ENCODE measurements at places on chromosomes 4 and X. TPM values are rescaled to one million over a fixed set of nuclear protein-coding genes. Genes with fewer than 3 reads are reported as not detected.
A peak's percentile ranks its signal among the peaks of the same experiment; 100 is the strongest.

GRCh38 chrX:155065035-155065734 lies 5.8 kb downstream of the CMC4 start:
- no peak for DNase-seq

- DNase-seq = peak; percentile 8
Measured at GRCh38 chr4:95289028-95289634, 259.6 kb downstream of the UNC5C start.

GRCh38 chr4:23485801-23486200 lies 404.0 kb downstream of the PPARGC1A start:
- DNase-seq = no peak

DNA sequence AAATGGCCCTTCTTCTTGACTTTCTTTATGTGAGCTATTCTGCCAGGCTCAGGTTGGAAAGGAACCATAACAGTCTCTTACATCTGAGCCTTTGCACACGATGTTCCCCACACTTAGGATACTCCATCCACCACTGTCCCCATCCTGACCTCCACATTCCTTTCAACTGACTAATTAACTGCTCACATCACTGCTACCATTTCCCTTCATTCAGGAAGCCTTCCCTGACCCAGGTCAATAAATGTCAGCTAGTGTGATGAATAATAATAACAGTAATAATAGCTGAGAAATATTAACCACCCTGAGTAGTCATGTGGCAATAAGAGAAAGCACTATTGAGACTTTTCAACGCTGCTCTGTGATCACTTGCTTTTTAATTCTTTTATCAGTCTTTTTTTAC lies 291.7 kb downstream of the KCNIP4 start:
- peak; percentile 80 for DNase-seq

The CT45A2 gene
- not detected for total RNA-seq

- DNase-seq = no peak
Measured at GRCh38 chr4:105600951-105601350, 48.5 kb downstream of the ARHGEF38 start.

DNA sequence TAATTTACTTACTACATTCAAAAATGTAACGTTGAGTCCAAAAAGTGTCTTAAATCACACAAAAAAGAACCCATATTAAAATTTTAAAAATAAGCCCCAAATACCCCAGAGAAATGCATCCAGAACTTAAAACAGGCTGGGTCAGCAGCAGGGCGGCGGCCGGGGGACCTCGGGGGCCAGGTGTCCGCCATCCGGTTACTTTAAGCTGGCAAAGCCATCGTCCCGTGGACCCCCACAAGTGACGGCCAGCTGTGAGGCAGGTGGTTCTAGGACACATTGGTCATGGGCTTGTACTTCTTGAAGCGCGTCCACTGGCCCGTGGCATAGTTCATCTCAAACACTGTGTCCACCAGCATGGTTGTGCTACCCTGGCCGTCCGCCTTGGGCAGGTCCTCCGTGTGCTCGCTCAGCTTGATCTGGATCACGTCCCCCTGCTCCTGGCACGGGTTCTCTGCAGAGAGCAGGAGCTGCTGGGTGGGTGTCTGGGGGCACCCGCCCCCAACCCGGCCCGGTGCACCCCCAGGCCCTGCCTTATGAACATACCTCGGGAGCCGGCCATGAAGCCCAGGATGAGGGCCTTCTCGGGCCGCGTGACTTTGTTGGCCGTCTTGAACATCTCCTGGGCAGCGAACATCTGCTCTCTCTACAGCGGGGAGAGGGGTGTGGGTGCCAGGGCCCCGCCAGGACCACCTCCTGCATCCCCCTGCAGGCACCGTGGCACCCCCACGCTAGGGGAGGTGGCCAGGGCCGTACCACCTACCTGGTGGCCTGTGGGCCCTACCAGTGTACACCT lies 25.5 kb downstream of the NELFA start:
- no peak for DNase-seq

GRCh38 chr4:87819281-87819919 lies 13.4 kb upstream of the MEPE start:
- no peak for DNase-seq

DNA sequence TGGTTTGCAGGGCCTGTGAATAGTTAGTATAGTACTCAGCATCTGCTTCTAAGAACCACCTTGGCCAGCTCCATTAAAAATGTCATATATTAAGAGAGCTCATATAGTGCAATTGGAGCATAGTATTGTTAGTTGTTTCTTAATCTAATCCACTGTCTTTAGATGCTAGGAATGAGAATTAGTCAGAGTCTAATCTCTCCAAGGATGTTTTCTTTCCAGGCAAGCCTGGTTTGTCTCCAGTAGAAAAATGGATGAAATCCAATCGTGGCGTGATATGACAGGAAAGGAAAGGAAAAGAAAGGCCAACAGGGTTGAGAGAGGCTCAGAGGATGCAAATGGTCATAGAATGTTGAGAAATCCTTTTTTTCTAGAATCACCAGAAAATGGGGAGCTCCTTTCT lies 15.0 kb upstream of the TMEM164 start:
- DNase-seq = no peak

DNA sequence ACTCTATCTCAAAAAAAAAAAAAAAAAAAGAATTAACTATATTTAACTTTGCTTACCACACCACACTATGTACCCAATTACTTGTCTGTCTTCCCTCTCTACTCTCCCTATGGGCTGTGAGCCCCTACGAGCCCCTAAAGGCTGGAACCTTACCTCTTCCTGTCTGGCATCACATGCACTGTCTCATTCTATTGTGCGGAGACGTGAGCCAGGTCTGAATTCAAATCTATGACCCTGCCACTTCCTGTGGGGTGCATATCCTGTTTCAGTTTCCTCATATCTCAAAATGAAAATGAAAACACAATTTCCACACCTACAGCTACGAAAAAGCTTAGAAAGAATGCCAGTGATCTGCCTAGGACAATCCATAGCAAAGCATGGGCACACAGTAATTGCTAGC lies 42.9 kb upstream of the HS3ST1 start:
- peak; percentile 33 for DNase-seq

- DNase-seq = no peak
Measured at GRCh38 chrX:117982694-117983392, 133.8 kb downstream of the KLHL13 start.

The MTCP1 gene
- total RNA-seq = 15.5 TPM

- DNase-seq = no peak
Measured at GRCh38 chr4:78811034-78811433, 34.9 kb downstream of the BMP2K start.

The MTTP gene
- total RNA-seq = not detected

DNA sequence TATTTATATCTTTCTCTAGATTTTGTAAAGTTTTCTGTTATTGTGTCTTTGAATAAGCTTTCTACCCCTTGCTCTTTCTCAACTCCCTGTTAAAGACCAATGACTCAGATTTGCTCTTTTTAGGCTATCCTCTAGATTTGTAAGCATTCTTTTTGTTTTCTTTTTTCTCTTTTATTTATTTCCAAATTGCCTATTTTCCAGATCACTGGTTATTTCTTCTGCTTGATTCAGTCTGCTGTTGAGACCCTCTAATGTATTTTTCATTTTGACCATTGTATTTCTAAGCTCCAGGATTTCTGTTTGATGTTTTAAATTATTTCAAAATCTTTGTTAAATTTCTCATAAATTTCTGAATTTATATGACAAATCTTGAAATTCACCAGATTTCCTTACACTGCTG lies 462.6 kb upstream of the GALNT7 start:
- DNase-seq = no peak

The DCHS2 gene
- 0.07 TPM for total RNA-seq

The RNF128 gene
- total RNA-seq = not detected

- DNase-seq = peak; percentile 43
Measured at GRCh38 chr4:70704215-70704930, 16.0 kb downstream of the UTP3 start.

The UGT2B11 gene
- total RNA-seq = not detected

DNA sequence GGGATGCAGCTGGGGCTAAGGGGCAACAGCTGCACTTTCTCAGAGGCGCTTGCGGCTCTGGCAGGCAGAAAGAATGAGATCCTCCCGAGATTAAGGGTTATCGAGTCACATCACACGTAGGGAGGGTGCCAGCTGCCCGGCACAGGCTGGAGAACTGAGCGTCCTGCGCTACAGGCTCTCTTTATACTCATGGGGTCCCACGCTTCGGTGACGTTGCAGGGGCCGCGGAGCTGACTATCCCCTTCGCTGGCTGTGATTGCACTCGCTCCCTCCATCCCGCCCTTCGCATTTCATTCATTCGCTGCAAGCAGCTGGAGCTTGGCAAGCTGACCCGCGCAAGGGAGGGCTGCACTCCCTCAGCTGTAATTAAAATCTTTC lies at the start of gene TACR3:
TSS of gene TACR3 (minus strand) at position 156 of the 378 bp plus-strand sequence. CDS start 310 bp downstream, outside the sequence.
- no peak for DNase-seq

DNA sequence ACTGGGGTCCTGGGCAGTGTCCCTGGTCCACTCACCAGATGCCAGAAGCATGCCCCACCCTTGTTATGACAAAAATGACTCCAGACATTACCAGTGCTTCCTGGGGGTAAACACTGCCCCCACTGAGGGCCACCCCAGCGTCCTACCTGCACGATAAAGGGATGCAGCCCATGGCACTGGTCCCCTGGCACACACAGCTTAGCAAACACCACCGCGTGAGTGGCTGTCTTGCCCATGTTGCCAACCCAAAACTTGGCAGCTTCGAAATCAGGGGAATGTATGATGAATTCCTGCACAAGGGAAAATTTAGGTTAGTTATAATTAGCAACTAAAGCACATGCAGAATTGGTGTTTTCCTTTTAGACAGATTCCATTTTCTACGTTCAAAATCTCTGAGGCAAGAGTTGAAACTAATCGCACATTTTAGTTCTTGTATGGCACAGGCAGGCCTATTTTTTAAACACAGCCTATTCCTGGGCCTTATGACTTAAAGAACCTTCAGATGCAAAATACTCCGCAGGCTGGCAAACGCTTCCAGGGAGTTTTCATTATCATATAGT lies 30.4 kb downstream of the ACOX3 start:
- DNase-seq = no peak

- no peak for DNase-seq
Measured at GRCh38 chrX:127112726-127113125, 293.2 kb downstream of the PRR32 start.

DNA sequence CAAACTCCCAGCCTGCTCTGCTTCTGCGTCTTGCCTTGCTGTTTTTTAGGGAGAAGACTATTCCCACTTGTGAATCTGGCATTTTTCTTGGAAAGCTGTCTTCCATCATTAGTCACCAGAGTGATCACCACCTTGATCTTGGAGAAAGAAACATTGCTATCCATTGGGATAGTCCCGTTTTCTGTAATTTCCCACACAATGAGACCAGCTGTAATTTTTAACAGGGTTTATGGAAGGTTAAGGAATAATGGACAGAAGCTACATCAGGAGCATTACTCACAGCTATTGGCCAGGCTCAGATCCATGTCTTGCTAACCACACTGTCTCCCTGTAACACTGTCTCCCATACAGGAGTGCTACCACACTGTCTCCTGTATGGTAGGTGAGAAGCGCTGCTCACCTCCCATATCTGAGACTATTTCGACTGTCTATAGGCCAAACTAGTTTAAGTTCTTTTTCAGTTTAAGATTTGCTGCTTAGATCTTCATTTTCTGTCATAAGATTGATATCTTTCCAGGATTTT lies 523.0 kb downstream of the SPRY1 start:
- no peak for DNase-seq

The DRP2 gene
- 0.13 TPM for total RNA-seq

GRCh38 chr4:85779165-85779564 lies 304.2 kb downstream of the ARHGAP24 start:
- no peak for DNase-seq

DNA sequence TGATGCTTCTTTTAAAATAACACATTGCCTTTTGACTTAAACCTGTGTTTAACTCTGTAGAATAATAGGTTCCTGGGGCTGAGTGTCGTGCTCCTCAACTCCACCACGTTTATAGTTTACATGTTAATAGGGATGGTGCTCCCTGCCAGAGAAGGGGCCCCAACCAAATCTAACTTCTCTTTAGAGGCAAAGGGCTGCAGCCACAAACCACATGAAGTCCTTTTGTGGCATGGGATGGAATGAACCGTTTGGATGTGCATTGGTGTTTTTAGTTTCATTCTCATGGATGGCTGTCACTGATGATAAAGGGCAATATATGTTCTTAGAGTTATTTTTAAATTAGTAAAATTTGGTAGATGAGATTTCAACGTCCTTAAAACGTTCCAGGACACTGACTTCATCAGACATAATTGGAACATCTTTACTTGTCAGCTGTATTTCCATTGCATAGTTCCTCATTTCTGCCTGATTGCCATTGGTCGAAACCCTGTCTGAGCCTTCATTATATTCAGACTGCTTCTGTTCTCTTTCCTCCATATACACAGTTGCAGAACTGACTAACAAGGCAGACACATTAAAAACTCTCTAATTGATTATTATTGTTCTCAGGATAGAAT lies 60.4 kb upstream of the HPF1 start:
- no peak for DNase-seq

- DNase-seq = no peak
Measured at GRCh38 chr4:182240161-182241130, 2.8 kb upstream of the TENM3 start.

DNA sequence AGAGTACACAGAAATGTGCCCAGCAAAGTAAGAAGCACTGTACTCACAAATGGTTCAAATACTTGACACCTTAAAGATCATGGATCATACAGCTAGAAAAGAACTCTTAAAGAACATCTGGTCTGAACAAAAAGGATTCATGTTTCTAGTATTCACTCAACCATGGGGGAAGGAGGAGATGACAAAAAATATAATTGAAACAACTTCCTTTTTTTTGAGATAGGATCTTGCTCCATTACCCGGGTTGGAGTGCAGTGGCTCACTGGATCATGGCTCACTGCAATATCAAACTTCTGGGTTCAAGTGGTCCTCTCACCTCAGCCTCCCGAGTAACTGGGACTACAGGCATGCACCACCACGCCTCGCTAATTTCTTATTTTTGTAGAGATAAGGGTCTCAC lies 6.0 kb downstream of the DHX15 start:
- DNase-seq = no peak

DNA sequence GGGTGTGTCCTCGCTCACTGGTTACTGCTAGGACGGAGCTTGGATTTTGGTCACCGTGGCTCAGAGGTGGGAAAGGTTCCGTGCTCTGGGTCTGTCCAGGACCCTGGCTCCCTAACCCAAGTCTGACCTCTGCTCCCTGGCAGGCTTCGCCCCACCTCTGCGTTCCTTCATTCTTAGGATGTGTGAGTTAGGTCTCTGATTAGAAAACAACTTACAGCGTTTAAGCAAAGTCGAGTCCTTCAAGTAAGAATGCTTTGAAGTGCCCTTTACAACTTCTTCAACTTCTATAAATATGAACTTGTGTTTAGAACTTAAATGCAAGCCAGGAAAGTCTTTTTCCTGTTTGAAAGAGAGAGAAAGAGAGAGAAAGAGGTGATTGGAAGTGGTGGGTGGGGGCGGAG lies 891 bp downstream of the TLR2 start:
- no peak for DNase-seq

- no peak for DNase-seq
Measured at GRCh38 chr4:187000281-187000680, 276.6 kb upstream of the FAT1 start.

The GAB3 gene
- 6.0 TPM for total RNA-seq

- no peak for DNase-seq
Measured at GRCh38 chr4:187577941-187578480, 417.6 kb upstream of the ZFP42 start.

DNA sequence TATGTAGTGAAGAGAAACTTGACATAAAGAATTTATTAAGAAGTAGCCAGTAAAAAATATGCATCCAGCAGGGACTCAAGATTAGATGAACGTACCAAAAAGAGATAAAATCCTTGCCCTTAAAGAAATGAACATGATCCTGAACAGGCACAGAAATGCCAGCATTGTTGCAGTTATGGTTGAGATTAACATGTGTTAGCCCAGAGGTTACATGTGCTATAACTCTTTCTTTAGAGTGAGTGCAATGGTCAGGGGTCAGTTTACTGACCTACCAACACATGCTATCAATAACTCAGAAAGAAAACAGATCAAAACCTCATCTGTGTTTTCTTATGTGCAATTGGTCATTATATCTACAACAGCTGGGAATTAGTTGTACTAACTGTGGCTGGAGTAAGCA lies 166.1 kb upstream of the NDST3 start:
- DNase-seq = no peak
